ENCODE measurements at places on chromosomes 13 and 19.
A peak's percentile ranks its signal among the peaks of the same experiment; 100 is the strongest.

DNA sequence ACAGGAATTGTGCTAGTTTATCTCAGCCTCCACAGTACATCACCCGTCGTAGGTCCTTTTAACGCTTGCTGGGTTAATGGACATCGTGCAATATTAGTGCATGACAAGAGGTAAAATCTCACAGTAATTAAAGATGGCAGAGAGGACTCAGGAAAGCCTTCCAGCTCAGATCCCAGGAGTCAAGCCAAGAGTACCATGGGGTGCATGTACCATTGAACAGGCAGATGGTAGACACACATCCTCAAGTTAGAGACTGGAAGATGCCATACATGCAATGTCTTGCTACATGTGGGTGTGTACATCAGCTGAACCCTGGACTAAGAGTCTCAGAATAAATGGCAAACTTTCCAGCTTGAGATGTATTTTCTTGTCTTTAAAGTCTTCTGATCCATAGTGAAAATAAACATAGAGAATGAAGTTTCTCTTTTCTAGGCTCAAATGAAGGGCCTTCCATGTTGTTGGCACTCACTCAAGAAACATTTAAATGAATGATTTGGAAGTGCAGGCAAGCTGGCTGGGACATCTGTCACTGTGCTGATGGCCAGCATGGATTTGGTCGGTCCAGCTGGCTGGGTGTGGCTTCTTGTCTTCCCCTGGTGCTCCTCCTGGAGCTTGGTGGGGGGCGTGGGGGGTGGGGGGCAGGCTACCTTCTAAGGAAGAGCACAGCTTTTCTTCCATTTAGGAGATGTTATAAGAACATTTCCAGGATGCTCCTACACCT lies 290.9 kb upstream of the MAB21L1 start:
- DNase-seq = no peak

GRCh38 chr13:111947876-111948275 lies 119.1 kb upstream of the SOX1 start:
- no peak for DNase-seq

DNA sequence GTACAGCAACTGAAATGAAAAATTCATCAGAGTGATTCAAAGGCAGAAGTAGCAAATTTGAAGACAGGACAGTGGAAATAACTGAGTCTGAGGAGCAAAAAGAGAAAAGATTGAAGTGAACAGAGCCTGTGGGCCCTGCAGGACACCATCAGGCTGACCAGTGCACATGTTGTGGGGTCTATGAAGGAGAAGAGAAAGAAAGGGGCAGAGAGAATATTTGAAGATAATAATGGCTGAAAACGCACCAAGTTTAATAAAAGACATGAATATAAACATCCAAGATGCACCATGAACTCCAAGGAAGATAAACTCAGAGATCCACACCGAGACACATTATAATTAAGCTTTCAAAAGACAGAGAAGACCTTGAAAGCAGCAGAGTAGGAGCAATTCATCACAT lies 15.4 kb downstream of the ATP4B start:
- DNase-seq = no peak

- peak; percentile 36 for DNase-seq
Observed at GRCh38 chr19:55467236-55468053, 2.9 kb upstream of the C19orf85 start.

- no peak for DNase-seq
Observed at GRCh38 chr19:7159105-7159933, 89.8 kb downstream of the ZNF557 start.

DNA sequence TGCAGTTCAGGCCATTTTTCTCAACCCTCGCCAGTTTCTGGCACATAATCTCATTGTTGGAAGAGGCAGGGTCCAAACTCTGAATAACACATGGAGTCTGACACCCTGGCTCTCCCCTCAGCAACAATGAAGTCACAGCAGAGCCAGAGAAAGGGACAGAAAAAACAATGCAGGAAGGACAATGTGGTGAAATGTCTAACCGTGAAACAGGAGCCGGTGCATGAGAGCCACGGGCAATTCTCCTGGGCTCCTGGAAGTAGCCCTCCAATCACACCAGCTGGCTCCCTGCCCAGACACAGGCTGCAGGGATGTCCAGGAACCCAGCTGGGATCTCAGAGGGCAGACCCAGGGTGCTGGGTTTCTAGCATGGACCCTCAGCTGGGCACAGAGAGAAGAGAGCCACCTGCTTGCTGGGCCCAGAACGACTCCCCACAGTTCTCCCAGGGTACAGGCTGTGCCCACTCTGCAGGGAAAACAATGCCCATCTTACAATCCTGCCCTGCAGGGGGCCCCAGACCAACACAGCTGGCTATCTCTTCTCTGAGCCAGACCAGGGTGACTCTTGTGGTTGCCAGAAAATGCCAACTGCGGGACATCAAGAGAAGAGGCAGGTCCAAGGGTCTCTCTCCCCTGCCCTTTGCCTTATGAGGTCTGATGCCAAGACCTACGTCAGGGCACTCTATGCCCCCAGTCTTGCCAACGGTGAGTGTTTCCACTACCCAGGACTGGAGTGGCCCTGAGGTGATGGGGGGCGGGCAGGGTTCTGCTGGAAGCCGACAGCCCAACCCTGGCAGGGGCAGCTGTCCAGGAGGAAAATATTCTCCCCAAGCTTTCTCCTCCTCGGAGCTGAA lies 64.5 kb downstream of the CEBPG start:
- no peak for DNase-seq

DNA sequence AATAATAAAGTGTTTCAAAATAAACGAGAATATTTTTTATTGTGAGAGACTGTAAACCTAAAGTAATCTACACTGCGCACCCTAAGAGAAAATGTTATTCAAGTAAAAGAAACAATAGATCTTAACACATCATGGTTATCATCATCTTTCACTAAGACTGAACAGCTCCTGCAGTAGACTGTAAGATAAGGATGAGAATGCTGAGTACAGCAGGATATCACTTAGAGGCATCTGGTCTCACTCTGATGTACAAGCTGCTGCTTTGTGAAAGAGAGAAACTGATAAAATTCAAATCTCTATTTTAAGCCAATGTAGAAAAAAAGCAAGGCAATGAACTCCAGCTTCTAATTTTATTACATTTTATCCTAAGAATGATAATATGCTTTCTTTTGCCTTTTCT lies 261.7 kb upstream of the HTR2A start:
- no peak for DNase-seq

DNA sequence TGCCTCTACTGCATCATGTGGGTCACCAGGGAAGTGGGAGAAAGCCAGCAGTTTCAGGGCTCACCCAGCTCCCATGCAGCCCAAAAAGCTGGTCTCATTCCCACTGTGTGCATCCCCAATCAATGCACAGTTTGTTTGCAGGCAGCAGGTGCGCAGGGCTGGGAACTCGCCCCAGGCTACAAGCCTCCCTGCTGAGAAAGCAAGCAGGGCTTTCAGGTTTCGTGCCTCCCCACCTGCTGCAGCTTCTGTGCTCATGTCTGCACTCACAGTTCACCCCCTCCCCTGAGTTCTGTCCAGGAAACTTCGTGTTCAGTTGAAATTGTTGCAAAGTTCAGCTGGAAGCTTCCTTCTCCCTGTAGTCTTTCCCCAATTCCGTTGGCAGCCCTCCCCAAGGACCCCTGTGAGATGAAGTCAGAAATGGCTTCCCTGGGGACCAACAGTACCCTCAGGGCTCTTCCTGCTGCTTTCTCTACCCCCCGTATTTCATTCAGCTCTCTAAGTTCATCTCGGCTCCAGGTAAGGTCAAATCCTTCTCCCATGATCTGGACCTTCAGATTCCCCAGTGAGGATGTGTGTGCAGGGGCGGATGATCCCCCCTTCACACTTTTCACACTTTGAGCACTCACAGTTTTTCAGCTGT lies 10.3 kb upstream of the KLK3 start:
- no peak for DNase-seq

DNA sequence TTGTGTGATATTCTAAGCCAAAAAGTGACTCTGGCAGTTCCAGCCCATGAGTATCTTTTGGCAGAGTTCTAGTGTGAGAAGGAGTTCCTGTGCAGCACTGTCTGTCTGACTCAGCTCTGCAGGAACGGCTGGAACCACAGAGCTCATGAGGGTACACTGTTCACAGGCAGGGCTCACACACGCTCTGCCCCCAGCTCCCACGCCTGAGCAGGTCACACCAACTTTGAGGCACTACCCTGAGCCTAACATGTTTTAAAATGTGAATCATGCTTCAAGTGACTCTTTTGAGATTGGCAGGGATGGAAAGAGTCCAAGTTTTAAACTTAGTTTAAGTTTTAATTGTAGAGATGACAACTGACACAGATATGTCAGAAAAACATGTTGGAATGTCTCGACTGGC lies 1203.3 kb downstream of the UQCRFS1 start:
- no peak for DNase-seq

GRCh38 chr13:99374994-99375737 lies 68.0 kb upstream of the GPR183 start:
- peak; percentile 82 for DNase-seq

DNA sequence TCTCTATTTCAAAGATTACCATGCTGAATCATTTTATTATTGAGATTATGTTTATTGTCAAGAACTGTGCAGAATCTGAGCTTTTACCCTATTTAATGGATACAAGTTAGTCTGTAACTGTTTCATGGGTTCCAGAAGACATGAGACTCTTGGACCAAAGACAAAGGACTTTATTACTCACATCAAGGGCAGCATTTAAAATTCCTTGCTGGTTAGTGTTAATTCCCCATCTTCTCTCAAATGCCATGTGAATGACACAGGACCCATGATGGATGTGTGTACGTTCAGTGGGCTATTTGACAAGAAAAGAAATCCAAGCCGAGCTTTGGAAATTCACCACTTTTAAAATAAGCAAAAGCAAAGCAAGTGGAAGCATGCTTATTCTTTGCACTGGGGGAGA lies 139.9 kb downstream of the PCDH20 start:
- DNase-seq = no peak

DNA sequence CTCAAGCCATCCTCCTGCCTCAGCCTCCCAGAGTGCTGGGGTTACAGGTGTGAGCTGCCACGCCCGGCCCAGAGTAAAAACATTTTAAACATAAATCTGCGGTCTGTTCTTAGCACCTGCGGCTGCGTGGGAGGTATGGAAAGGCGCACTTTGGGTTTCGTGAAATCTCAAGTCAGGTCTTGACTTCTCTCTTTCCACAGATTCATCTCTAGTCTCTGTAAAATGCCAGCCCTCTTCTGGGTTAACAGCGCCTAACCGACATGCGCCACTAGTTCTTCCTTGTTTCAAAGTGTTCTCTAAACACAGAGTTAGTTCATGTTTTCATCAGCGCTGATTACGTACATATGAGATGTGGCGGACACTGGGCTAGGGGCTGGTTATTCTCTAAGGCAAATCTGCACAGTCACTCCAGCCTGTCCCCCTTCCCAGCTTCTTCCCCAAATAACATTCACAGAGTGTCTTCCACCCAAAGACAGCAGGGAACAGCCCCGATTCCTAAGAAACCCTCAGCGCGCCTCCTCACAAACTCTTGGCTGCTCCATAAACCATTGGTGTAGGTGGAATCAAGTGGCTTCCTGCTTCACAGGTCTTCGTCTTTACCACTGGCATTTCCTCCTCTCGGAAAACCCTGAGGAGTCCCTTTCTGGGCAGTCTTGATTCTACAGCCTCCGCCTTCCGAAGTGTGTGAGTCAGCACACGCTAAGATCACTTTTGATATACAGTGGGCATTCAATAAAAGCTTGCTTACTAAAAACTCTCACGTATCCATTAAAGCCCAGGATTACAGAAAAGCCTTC lies 1.4 kb downstream of the PARP4 start:
- peak; percentile 45 for DNase-seq

DNA sequence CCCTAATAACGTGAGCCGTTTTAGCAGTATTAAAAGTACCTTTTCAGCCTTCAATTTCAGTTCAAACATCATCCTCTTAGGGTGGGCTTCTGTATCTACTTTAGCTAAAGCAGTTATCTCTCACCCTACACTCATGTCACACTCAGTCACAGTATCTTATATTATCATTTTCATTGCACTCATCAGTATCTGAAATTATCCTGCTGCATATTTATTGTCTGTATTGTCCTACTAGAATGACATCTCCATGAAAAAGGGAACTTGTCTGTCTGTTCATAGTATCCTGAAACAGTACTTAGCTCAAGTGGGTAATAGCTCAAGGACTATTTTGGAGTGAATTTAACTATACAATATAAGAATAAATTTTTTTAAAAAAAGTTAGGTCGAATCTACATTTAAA lies 19.9 kb upstream of the RFC3 start:
- DNase-seq = no peak

DNA sequence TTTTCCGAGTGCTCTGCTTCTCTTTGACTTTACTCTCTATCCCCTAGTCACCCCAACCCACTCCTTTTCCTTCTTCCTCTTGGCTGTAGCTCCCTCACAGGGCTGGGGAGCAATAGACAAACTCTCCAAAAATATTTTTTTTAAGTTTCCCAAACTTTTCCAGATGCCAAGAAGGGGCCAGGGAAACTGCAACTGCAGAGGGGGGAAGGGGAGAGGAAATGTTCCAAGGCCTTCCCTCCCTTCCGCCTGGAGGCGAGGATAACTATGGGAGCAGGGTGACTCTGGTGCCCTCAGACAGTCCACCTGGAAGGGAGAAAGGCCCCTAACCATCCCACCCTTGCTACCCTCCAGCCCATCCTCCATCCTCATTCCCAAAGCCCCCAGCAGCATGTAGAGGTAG lies 49.4 kb downstream of the LYL1 start:
- DNase-seq = no peak

DNA sequence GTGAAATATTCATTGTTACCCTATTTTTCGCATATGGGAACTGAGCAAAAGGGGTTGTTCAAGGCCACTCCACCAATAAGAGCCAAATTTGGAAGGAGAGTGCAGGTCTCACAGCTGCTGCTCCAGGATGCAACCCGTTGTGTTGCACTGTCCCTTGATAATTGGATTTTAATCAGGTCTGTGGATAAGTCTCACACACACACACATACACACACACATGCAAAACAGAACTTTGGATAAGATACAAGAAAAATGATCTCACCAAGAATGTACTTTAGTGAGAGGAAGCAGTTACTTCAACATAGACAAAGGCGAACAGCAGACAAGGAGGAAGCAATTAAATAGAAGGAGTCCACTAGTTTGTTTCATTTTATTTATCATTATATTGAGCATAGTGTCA lies 127.3 kb upstream of the EDNRB start:
- DNase-seq = no peak

DNA sequence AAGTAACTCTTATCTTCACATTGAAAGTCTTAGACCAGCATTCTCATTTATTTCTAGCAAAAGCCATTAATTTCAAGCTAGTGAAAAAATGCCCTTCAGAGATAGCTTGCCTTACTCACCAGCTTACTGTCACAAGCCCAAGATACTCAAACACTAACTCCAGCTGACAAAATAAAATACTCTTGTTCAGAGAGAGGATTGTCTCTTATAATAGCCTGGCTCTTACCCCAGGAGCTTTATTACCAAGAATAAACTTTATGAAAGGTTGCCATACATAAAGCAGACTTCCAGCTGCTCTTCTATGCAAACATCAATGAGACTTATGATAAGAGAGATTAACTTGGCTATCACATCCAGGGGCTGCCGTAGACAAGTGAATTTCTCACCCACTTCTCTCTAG lies 53.6 kb downstream of the XPO4 start:
- no peak for DNase-seq

GRCh38 chr19:50982186-50982585 lies 1.5 kb downstream of the KLK7 start:
- no peak for DNase-seq

- DNase-seq = no peak
Observed at GRCh38 chr19:30480097-30480496, 107.9 kb downstream of the ZNF536 start.

- DNase-seq = no peak
Observed at GRCh38 chr13:88704600-88705275, 1033.6 kb downstream of the SLITRK5 start.

- no peak for DNase-seq
Observed at GRCh38 chr13:46615888-46616531, 63.0 kb downstream of the LRCH1 start.

GRCh38 chr19:53177986-53178385 lies 15.2 kb downstream of the ZNF665 start:
- no peak for DNase-seq

All from Kasumi-1 (cell line).